H54 (cell line): ENCODE measurements at places on chromosomes 12 and 14.

DNA sequence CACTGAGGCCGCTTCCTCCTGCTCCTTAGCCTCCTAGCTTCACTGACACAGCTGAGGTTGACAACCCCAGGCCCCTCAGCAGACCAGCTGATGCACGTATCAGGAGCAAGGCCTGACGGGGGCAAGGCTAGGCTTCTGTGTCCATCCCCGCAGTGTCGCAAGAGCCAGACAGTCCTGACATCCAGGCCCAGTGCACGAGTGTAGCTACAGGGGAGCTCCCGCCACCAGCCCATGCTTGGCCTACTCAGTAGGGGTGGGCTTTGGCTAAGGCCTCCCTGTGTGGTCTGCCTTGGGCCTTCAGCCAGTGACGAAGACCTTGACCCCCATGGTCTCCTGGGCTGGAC, 179.1 kb downstream of the DPF3 start:
- DNase-seq = no peak

DNA sequence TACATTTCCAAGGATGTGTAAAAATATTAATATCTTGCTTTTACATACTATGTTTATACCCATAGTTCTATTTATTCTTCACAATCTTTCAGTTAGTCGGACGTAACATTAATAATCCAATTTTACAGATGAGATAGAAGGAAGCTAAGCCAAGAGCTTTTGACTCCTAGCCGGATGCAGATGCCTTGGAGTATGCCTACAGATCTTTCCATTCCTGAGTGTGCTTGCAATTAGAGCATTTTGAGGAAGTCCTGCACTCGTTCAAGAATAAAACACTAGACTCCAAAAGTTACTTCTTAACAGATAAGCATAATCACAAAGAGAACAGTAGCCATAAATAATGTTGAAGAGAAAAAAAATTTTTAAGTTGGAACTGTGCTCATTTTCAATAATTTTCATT, 337.6 kb upstream of the CLEC14A start:
- DNase-seq = no peak

DNA sequence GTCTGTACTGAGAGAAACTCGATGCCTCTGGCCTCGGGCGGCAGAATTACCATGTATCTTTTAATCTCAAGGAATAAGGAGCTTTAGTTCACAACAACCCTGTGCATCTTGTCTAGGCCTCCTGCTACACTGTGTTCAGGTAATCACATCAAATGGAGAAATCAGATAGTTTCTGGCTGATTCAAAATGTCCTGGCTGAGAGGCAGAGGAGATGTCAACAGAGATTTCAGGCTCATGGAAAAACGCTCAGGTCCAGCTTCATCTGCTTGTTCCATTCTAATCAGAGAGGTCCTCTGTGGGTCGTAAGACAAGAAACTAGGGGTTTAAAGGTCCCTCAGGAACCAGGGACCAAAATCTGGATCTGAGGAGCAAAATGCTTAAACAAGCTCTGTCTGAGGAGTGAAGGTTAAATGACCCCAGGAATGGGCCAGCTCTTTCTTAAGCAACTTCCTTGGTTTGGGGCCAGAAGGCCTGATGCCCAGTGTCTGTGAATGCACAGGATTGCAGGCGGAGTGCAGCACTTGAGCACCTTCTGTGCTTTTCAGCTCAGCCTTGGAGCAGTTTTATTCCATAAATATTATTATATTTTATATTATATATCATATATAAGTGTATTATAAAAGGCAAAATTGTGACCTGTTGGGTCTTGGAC, 170.2 kb upstream of the PRICKLE1 start:
- no peak for DNase-seq

GRCh38 chr12:122838841-122839240, 3.6 kb downstream of the HIP1R start:
- no peak for DNase-seq

- DNase-seq = no peak
Observed at GRCh38 chr12:89476904-89477595, 47.5 kb downstream of the GALNT4 start.

DNA sequence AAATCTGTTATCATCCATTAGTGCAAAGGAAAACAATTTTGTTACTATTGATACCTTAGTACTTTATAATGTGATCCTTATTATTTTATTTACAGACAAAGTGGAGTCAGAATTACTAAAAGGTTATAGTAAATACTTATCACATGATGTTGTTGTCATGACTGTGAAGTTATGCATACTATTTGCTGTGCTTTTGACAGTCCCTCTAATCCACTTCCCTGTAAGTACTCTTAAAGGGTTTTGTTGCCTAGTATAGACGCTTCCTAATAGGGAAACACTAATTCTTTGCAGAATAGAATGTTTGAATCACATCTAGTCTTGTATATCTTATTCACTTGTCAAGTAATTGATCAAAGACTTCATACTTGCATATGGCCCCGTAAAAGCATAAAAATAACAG, 69.4 kb downstream of the SLC38A6 start:
- DNase-seq = no peak

DNA sequence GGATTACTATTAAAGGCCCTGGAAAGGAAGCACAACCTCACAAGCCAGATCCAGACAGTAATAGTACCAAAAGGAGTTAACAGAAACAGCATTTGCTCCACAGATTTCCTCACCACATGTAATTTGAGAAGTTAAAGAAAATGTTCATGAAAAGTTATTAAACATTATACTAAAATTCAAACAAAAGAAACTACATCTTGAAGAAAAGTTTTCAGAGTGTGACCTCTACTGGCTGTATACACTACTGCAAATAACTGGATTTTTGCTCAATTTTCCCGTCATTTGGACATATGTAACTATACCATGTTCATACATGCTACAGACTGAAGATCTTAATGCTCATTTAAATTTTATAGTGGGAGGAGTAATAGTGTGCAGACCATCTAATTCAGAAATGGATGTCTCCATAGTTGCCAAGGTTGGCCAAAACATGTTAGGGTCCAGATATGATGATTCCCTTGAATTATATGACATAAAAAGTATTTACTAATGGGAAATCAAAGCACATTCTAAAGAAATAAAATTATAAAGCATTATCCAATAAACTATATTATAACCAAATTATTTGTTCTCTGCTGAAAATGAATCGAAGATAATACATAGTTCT, 5.6 kb downstream of the KRR1 start:
- no peak for DNase-seq

DNA sequence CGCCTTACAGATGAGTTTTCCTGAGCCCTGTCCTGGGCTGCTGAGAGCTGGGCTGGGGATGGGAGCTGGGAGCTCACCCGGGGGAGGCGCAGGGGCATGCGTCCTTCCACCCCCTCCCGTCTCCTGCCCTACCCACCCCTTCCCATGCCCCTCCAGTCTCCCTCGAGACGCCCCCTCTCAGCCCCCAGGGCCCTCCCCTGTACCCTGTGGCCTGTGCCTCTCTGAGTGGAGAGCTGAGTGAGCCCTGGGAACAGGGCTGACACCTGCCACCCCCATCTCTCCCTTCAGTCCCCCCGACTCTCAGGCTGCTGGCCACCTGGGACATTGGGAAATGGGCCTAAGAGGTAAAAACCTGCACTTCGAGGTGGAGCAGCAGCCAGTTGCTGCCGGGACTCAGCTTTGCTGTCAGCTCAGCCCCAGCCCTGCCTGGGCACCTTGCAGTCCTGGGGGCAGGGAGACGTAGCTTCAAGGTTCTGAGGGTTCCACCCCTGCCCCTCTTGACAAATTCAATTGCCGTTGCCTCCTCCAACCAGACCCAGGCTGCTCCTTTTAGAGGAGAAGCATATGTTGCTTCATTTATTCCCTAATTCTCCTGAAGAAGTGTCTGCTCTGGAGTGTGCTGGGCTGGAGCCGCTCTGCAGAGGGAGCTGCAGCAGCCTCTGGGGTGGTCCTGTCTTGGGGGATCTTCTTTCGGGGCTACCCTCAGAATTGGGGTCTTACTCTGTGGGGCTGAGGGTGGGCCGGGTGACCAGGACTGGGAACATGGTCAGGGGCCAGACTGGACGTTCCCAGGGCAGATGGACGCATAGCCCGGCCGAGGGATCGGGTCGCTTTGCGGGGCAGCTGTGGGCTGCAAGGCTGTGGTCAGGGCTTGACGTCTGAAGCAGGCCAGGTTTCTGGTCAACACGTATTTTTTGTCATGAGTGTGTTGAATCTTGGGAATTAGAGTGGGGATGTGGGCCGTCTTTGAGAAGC, 141.4 kb downstream of the ADGRD1 start:
- no peak for DNase-seq

GRCh38 chr14:67385618-67386017, 25.5 kb downstream of the EIF2S1 start:
- DNase-seq = no peak

DNA sequence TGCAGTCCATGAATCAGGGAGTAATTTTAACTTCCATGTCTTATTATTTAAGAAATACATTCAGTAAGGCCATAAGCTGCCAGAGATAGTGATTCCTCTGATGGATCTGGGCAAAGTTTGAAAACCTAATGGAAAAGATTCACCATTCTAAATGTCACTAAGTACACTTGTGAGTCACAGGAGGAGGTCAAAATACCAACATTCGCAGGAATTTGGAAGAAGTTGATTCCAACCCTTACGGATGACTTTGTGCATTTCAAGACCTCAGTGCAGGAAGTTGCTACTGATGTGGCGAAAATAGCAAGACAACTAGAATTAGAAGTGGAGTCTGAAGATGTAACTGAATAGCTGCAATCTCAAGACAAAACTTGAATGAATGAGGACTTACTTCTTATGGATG, 69.8 kb downstream of the OSBPL8 start:
- DNase-seq = no peak

DNA sequence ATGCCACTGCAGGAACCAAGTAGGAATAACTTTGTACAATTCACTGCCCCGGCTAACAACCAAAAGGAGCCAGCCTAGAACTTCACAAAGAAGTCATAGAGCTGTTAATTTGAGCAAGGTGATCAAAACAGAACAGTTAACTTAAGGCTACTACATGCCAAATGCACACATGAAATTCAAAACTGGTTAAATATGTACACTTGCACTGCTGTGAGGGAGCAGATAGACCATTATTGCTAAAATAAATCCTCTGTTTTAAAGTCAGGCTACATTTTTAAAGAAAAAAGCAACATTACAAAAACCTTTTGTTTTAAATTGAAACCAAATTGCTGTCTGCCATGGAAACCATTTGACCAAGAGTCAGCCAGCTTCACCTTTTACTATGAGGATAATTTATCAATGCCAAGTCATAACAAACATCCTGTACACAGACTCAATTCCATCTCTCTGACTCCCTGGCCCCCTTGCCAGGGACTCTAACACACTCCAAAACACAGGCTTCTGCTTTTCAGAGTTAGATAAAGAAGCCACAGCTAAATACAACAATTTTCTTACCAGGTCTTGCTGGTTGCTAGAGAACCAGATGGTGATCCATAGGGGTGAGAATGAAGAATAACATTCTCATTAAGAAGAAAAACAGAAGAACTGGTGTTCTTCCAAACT, 84.0 kb downstream of the LRP6 start:
- DNase-seq = no peak

GRCh38 chr14:21894003-21894897, 220.6 kb upstream of the OR4E1 start:
- no peak for DNase-seq

- DNase-seq = no peak
Observed at GRCh38 chr14:71532790-71533189, 399.4 kb upstream of the RGS6 start.

GRCh38 chr14:53967606-53968005, 11.0 kb upstream of the BMP4 start:
- no peak for DNase-seq

DNA sequence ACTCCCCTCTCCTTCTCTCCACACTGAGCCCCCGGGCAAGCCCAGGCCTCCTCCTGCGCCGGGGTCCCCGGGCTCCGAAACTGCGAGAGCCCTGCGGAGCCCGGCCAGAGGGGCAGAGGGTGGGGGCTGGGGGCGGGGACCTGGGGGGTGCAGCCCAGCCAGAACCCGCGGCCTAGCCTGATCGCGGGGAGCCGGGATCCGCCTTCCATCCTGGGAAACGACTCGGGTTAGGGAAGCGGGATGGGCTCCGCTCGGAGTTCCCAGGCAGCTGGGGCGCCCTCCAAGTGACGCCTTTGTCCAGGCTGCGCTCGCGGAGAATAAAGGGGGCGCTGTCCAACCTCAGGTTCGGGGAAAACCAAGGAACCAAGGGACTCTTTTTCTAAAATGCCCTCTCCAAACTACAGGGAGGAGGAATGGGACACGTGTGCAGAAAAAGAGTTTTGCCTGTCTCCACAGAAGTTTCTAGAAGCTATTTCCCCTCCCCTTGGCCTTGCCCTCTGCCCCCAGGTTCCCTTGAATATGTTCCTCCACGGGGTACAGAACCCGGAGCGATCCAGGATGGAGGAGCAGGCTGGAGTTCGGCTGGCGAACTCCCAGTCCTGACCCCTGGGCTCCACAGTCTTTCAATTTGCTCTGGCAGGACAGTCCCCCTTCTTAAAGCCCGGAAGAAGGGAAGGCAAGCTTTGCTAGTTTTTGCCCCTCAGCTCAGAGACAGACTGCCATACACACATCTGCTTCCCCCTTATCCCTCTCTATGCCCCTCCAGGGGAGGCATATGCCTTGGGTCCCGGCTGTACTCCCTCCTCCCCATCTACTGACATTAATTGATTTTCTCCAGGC, 13.9 kb downstream of the NKX2-1 start:
- no peak for DNase-seq

- no peak for DNase-seq
Observed at GRCh38 chr12:87856-88255, 21.3 kb downstream of the IQSEC3 start.

DNA sequence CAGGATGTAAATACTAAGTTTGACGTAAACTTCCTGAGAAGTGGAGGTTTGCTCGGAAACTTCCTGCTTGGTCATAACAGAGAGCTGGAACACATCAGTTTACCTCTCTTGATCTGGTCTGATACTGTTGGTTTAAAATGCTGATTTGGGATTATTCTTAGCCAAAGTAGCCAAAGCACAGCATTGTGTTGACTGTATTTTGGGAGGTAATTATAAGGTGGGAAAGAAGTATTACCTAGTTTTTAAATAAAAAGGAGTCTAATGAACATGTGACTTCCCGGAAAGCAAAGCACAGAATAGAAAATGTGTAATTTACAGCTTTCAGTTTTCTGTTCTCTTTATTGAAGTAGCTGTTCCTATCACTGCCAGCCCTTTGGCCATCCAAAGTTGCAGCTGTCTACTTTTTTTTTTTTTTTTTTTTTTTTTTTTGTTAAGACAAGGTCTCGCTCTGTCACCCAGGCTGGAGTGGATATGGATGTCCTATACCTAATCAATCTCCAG, 52.2 kb upstream of the SRP54 start:
- DNase-seq = no peak

- DNase-seq = no peak
Observed at GRCh38 chr14:94867946-94868771, 98.2 kb upstream of the GSC start.
